Stimulated activated CD8-positive, alpha-beta memory T cell treated with anti-CD3 and anti-CD28 coated beads, Interleukin-2, amount 100 ng/mL, for 48 hours (primary cell): ENCODE measurements at places on chromosomes 5 and 9.

GRCh38 chr5:66655395-66656324, 59.5 kb downstream of the MAST4 start:
- DNase-seq = no peak

GRCh38 chr5:64628901-64629300, 61.4 kb upstream of the SHISAL2B start:
- DNase-seq = no peak

- peak; percentile 43 for DNase-seq
Measured at GRCh38 chr9:97889941-97890887, 32.1 kb downstream of the TRMO start.

GRCh38 chr5:17019324-17019723, 83.2 kb upstream of the MYO10 start:
- DNase-seq = no peak

DNA sequence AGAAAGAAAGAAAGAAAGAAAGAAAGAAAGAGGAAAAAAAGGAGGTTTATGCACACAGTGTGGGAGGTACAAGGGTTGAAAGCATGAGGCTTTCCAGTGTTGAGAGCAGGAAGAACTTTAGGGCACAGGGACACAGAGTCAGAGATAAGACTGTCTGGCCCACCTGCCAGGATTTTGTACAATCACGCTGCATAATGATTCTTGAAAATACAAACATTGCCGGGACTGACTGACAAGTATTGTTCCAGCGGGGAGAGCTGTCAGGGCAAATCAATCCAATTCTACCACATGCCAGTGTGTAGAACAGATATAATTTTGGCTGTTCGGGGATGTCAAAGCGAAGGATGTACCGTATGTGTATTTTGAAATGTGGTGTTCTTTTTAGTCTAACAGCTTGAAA, 254.7 kb downstream of the NTRK2 start:
- no peak for DNase-seq

- DNase-seq = no peak
Measured at GRCh38 chr9:136850866-136851775, 1.0 kb upstream of the MAMDC4 start.

GRCh38 chr9:112283582-112284253, 49.7 kb downstream of the PTBP3 start:
- no peak for DNase-seq

GRCh38 chr5:159469496-159470372, 139.4 kb upstream of the IL12B start:
- DNase-seq = no peak

DNA sequence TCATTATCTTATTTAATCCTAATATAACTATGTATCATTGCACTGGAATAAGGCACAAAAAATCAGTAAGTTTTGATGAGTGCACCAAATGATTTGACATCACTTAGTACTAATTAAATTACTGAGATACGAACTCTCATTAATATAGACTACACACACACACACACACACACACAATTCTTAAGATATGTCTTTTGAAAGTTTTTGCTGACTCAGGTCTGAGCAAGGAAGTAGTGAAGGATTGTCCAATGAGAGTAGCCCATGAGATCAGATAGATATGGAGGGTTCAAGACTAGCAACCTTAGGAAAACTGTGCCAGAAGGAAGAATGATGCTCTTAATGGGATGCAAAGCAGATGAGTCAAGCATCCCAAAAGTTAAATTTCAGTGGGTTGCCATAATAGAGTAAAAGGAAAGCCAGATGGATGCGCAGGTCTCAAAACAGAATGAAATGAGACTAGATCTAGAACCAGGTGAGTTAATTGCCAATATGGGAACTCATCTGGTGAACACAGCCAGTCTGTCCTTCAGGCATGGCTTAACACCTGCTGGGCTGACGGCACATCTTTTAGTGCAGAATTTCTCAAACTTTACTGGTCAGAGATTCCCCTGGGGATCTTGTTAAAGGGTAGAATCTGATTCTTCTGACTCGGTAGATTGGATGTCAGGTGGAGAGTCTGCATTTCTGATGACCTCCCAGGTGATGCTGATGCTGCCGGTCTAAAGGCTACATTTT, 197.0 kb upstream of the NR4A3 start:
- no peak for DNase-seq

- DNase-seq = no peak
Measured at GRCh38 chr9:136673975-136674785, 11.5 kb downstream of the EGFL7 start.

GRCh38 chr9:109477258-109478050, 20.7 kb downstream of the PTPN3 start:
- no peak for DNase-seq

DNA sequence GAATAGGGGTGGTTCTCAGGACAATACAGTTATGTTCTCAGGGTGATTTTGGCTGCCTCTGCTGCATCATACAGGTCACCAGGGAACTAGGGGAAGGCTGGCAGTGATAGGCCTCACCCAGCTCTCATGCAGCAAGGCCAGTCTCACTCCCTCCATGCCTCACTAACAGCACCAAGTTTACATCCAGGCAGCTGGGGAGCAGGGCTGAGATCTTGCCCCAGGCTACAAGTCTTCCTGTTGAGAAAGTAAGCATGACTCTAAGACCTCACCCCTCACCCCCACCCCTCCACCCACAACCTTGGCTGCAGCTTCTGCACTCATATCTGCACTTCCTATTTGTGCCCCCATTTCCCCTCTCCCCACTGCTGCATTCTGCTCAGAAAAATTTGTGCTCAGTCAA, 481.2 kb downstream of the ACTL7B start:
- no peak for DNase-seq

DNA sequence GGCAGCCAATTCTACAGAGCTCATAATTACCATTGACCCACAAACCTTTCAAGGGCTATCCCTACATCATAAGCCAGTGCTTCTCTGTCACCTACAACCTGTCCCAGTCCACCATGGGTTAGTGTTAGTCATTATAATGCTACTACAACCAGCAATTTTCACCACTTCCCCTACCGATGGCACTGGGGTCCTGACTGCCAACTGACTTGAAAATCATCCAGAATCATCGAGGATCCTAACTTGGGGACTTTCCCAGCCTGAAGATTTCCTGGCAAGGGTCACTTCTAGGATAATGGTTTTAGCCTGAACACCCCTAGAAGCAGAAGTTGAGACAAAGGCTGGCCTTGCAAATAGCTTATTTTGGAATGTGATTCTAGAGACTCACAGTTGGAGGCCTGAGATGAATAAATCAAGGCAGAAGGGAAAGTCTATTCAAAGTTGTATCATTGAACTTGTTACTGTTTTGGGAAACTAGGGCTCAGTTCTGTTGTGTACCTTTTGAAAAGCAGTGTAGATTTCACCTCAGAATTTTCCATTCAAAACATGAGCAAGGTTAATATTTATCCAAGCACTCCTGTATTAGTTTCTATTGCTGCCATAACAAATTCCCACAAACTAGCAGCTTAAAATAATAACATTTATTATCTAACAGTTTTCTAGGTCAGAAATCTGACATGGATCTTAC, 633.0 kb downstream of the LRRC70 start:
- no peak for DNase-seq

DNA sequence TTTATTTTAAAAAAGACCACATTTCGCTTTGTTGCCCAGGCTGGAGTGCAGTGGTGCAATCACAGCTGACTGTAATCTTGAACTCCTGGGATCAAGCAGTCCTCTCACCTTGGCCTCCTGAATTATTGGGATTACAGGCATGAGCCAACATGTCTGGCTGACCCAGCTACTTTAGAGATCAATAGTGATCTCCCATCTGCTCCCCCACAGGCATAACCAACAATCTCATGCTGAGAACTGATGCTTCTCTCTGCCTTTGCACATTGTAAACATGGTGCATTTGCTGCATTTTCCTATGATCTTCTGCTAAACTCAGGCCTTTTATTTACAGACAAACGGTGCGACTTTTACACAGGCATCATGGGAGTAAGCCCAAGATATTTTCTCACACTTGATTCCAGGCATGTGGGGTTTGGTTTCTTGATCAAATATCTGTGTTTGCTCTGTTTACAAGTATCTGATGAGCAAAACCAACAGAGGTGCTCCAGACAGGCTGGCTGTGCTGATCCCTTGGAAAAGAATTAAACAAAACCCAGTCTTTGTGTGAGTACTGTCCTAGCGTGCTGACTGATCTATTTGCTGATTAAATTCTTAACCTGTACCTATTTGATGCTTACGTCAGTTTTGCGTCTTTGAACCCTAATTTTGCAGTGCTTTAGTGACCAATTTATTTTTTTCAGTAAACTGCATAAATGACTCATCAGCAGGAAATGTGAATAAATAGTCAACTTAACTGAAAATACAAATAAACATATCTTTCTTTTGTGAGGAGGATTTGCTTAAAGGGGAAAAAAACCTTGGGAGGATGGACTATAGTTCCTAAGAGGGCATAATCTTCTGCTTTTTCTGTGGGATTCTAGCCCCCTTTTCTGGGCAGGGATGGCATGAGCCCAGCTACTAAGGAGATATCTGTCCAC, 191.7 kb upstream of the NR3C1 start:
- DNase-seq = no peak

DNA sequence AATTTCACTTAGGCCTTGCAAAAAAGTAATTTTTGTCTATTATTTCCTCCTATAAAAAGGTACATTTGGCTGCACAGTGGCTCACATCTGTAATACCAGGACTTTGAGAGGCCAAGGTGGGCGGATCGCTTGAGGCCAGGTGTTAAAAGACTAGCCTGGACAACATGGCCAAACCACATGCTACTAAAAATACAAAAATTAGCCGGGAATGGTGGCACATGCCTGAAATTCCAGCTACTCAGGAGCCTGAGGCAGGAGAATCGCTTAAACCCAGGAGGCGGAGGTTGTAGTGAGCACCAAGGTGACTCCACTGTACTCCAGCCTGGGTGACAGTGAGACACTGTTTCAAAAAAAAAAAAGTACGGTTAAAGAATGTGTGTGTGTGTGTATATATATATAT, 15.7 kb downstream of the NUP155 start:
- no peak for DNase-seq

DNA sequence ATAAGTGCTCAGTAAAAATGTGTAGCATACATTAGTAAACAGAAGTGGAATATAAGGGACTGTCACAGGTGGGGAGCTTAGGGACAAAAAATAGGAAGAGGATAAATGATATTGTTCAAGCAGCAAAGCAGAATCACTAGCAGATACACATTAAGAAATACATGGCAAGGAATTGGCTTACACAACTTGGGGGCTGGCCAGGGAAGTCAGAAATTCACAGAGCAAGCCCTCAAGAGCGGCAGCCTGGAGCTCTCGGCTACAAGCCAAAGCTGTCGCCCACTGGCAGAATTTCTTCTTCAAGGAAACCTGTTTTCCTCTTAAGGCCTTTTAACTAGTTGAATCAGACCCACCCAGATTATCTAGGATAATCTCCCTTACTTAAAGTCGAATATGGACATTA, 73.0 kb upstream of the SMIM23 start:
- no peak for DNase-seq

DNA sequence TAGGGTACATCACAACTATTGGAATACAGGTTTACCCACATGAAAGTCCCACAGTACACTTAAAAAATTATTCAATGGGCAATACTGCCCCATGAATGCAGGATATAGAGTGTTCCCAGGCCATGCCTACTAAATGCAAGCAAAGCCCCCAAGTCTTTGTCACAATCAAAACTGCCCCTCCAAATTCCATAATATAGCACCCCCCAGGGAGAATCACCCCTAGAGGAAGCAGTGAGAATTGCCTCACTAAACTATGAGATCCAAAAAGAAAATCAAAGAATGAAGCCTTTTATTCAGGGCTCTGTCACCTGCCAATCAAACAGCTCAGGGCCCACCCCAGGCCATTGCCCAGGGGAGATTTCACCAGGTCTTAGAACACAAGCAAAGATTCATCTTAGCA, 90.8 kb downstream of the ATPSCKMT start:
- DNase-seq = no peak

DNA sequence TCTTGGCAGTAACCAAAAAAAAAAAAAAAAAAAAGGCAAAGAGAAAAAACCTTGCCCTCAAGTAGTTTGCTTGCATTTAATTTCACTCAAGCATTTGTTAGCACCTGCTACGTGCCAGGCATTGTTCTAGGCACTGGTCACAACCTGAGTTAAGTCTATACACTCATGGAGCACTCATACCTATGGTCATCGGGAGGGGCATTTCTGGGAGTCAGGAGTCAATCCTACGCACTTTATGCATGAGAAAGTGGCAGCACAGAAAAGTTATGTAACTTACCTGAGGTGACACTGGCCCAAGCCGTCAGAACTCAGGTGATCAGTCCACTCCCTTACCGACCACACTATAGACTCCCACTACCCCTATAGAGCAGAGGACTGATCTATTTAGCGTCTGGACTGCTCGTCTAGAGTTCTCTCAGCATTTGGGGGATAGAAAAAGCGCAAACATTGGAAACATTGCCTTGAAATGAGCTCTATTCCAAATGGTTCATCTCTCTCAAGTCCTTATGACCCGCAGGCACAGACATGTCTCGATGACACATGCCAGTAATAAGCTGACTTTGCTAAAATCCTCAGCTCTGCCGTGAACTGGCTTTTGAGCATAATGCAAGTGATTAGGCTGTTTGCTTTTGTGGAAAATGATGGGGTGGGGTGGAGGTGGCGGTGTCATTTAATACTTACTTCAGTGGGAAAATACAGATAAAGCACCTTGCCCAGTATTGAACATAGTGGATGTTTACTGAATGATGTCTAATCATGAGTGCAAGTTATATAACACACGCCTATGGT, 160.2 kb downstream of the ARHGEF28 start:
- DNase-seq = no peak

- DNase-seq = no peak
Measured at GRCh38 chr5:69276422-69277174, 41.9 kb downstream of the CDK7 start.

- DNase-seq = no peak
Measured at GRCh38 chr5:23484096-23484495, 23.3 kb upstream of the PRDM9 start.

DNA sequence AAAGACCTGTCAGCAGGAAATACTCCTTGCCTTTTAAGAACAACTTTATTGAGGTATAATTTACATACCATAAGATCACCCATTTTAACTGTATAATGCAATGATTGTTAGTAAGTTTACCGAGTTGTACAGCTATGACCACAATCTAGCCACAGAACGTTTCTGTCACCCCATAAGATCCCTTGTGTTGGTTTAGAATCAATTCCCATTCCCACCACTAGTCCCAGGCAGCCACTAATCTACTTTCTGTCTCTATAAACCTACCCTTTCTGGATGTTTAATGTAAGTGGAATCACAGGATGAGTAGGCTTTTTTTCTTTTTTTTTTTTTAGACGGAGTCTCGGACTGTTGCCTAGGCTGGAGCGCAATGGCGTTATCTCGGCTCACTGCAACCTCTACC, 4.4 kb downstream of the GPR107 start:
- no peak for DNase-seq

GRCh38 chr5:150349681-150350275, 7.7 kb upstream of the TCOF1 start:
- DNase-seq = no peak

DNA sequence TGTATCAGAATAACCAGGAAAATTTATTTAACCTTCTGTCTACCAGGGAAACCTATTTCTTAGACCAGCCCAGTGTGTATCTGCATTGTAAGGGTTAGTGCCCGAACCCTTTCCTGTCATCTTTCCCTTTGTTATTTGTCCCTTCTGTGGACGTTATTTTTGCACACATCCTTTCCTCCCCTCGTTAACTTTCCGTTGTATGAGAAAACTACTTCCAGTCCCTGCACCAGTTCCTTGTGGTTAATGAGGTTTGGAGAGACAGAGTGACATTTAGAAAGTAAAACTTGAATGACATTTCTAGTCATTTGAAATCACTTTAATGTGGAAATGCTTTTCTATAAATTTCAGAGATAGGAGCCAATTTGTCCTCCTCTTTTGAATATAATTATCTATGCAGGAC, 4.3 kb upstream of the IFNB1 start:
- DNase-seq = no peak
